ENCODE measurements at places on chromosomes 3 and 15.

DNA sequence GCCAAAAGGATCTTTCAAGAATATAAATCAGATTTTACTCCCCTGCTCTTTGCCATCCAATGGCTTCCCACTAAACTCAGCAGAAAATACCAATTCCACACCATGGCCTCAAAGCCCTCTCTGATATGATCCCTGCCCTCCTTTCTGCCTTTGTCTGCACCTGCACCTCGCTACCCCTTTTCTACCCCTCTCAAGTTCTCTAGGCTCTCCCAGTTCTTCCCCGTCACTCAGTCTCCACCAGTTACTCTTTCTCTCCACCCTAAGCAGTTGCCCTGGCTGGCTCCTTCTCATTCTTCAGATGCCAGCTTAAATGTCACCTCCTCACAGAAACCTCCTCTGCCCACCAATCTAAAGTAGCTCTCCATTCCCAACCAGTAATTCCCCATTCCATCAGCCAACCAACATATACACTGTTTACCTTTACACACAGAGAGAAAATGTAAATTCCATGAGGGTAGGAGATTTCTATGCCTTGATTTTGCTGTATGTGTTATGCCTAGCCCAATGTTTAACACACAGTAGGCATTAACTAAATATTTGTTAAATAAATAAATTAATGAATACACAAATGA, 93.6 kb upstream of the LPP start:
- DNase-seq, result no peak

- DNase-seq, result no peak
Measured at GRCh38 chr3:39138804-39139415, 14.5 kb downstream of the CSRNP1 start.

DNA sequence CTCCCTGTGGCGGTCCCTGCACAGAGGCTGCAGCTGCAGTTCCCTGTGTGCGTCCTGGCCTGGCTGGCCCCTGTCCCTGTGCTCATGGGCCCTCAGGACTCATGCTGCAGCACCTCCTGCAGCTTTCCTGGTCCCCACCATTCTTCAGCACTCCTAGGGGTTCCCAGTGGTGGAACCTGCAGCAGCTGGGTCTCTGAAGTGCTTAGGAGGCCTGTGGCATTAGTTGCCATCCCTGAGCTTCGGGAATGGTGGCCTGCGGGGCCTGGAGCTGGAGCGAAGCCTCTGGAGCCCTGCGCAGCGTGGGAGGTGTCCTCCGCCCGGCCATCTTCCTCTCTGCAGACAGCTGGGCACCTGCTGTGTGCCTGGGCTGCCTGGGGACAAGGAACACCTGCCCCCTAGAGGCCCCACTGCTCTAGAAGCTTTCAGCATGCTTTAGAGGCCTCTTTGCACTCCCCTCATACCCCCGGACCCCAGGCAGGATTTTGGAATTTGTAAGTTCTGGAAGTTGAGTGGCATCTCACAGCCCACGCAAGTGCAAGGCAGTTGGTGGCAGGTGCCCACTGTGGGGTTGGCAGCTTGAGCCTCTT, 13.1 kb downstream of the PLXNA1 start:
- DNase-seq, result no peak

DNA sequence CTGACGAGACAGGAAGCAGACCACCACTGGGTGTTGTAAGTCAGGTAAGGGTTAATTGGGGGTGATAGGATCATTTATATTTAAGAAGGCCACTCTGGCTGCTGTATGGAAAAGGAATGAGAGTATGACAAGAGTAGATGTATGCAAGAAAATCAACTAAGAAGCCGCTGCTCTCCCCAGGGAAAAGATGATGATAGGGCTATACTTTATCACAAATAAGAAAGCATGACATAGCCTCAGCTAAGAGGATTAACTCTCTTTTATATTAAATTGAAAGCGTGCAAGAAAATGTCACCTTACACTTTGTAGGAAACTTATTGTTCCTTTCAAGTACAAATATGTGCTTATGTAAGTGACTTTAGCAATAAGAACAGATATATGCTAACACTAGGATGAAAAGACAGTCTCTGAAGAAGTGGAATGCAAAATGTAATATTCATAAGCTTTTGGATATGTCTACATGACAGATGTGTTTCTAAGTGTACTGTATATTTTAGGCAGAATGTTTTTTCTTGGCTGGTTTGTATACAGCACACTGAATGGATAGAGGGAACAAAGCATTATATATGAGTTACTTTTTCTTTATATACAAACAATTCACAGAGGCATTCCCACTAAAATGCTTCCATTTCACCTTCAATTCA, 8.7 kb upstream of the NDUFB4 start:
- DNase-seq, result no peak

DNA sequence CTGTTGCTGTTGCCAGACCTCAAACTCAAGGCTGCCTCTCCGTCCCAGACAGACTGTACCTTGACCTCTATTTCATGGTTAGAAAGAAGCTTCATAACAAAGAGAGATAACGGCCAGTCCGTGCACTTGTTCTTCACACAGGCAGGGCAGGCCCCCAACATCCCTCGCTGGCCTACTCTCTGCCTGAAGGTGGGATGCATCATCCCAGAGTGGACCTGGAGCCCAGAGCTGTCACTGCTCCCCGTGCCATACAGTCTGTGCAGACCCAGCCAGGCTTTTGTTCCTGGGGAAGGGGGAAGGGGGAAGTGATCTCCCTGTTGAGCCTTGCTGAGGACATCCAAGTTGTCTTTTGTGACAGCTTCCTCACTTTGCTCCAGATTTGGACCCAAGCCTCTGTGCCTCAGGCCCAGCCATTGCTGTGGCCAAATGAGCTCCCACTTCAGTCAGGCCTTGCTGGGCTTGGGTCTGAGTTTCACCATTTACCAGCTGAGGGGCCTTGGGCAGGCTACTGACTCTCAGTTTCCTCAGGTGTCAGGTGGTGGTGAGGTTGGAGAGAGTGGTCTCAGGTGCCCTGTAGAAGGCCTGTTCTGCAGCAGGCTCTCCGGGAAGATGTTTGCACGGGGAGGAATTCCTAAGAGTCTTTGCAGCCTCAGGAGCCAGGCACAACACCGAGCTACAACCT, 141.6 kb downstream of the DNAJB8 start:
- DNase-seq, result no peak

- DNase-seq, result no peak
Measured at GRCh38 chr3:111605493-111605892, 10.3 kb upstream of the ZBED2 start.

DNA sequence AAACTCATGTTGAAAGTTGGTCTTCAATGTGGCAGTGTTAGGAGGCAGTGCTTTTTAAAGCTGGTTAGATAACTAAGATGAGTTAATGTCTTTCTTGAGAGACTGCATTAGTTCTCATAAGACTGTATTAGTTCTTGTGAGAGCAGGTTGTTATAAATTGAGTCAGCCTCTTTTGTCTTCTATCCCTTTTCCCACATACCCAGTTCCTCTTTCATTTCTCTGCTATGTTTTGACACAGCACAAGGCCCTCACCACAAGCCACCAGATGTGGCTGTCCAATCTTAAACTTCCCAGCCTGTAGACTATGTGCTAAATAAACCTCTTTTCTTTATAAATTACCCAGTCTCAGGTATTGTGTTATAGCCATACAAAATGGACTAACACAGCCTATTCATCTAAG, 94.6 kb upstream of the SNTN start:
- DNase-seq, result no peak

- no peak for DNase-seq
Measured at GRCh38 chr3:127692501-127693335, 20.0 kb downstream of the ABTB1 start.

DNA sequence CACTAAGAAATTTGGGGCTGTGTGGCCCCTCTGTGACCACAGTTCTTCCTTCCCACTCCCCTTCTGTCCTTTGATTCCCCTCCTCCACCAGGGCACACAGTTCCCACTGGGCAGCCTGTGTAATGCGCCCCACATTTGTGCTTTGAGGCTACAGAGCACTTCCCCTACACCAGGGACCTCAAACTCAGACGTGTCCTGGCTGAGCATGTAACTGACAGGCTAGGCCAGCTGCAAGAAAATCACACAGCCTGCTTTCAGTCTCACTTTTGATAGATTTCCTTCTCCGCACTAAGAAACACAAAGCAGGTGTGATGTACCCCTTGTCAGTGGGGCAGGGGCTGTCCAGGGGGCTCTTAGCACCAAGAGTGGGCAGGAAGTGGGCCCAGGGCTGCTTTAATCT, 29.6 kb downstream of the PRKCD start:
- DNase-seq, result no peak

GRCh38 chr3:31661993-31662670, 129.4 kb downstream of the STT3B start:
- no peak for DNase-seq

- no peak for DNase-seq
Measured at GRCh38 chr3:47410801-47411646, 30.2 kb downstream of the PTPN23 start.

DNA sequence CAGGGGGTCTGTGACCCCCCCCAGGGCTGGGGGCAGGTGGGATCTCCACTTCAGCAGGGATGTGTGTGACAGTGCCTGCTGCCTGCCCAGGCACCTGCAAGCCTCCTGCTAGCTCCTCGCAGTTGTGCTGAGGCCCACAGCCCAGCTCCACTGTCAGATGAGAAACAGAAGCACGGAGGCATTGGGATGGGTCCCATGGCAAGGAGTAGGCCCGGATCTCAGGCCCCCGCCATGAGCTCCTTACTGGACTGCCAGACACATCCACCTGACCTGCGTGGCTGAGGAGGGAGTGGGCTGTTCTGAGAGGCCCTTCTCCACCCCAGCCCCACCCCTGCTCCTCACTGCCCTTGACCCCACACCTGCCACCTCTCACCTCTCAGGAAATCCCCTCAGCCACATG, 18.2 kb upstream of the SKOR1 start:
- DNase-seq, result no peak

GRCh38 chr15:33218071-33218491, 23.6 kb upstream of the FMN1 start:
- no peak for DNase-seq

GRCh38 chr15:52221730-52222129, 30.5 kb upstream of the GNB5 start:
- no peak for DNase-seq

DNA sequence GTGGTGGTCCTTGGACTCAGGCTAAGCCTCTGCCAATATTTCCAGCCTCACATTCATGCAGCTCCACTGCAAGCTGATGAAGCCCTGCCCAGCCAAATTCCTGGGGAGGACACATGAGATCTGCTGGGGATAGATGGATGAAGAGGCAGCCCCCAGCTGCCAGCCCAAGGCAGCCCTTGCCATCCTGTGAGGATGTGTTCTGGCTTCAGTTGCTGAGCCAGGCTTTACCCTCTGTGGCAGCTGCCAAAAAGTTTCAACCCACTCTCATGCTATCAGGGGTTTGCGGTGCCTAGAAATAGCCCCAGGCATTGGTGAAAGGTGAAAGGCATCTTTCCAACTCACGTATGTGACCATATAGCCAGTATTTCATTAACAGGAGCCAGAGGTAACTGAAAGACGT, 37.6 kb downstream of the C2CD4A start:
- no peak for DNase-seq

GRCh38 chr3:52140000-52140399, 14.2 kb downstream of the POC1A start:
- no peak for DNase-seq

- no peak for DNase-seq
Measured at GRCh38 chr3:19945969-19946831, 697 bp upstream of the RAB5A start.

DNA sequence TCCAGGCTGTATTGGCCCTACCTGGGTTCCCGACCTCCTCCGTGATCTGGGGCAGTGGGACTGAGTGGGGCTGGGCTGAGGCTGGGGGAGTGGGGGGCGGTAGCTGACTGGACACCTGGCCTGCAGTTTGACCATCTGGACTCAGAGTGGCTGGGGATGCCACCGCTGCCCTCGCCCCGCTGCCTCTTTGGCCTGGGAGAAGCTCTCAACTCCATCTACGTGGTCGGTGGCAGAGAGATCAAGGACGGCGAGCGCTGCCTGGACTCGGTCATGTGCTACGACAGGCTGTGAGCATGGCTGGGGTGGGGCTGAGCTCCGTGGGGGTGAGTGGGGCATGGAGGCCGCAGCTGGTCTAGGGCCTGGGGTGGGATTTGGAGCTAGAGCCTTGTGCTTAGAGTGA, 2.7 kb downstream of the KLHL40 start:
- DNase-seq, result no peak

DNA sequence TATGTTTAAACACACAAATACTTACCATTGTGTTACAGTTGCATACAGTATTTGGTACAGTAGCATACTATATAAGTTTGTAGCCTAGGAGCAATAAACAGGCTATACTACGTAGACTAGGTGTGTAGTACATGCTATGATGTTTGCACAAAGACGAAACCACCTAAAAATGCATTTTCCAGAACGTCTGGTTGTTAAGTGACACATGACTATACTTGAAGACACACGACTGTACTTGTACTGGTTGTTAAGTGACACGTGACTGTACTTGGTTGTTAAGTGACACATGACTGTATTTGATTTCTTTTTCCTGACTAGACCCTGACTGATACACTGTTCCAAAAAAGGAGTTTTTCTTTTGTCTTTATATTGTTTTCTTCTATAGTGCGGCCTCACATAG, 34.1 kb downstream of the RAB8B start:
- DNase-seq, result no peak

DNA sequence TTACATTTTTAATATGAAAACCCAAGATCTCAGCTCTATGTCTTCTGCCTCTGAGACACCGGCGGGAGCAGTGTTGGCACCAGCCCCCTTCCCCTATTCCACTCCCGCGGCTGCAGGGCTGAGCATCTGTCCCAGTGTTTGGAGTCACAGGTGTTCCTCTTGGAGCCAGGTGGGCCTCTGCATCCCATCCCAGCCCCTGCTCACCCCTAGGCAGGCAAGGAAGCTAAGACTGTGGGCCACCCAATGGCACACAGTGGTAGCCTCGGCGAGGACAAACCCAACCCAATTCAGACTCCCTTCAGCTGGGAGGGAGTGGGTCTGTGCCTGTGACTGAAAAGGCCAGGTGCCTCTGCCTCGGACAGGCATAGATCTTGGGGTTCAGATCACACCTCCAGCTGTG, 3.1 kb downstream of the CHST13 start:
- no peak for DNase-seq

DNA sequence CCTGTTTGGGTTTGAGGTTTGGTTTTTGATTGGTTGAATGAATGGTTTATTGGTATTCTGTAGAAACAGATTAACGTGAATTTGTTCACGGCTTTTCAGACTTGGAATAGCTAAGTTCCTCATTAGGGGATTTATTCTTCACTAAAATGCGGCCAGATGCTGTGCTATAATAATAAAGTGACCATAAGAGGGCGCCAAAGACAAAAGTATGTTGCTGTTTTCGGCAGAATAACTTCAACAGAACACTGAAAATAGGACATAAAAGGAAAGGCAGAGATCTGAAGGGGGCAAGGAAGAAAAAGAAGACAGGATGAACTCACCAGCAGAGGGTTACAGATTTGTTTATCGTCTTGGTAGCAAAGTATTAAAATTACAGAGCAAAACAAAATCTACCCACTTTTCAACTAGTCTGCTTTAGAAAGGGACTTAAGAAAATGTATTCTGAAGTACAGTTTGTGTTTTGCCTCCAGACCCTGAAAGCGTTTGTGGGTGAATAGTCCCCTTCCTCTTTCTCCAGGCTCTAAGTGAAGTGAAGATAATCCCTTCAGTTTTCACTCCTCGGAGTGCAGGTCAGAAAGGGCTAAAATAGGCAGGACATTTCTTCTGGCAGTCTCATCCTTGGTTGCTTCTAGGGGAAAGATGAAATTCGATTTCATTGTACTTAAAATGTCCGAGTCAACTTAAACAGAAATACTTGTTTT, 147.6 kb downstream of the IL20RB start:
- DNase-seq, result peak; percentile 70
